ENCODE measurements at places on chromosomes 11 and 22.

- DNase-seq, result no peak
These were observed 161.1 kb downstream of the BBOX1 start for GRCh38 chr11:27201454-27202302.

DNA sequence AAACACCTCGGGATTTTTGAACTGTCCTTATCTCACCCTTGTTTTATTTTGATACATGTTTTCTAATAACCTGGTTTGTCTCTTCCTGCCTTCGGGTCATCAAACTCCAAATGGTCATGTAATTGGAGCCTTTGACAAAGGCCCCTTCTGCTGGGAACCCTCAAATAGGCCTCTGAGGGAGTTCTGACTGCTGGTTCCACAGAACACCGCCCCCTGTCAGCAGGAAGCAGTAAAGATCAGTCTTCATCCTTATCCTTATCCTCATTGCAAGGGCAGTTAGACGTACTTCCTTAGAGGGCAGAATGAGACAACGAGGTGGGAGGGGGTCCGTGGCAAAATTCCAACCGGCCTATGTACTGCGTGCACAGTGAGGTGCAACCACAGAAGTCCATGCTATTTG is 12.1 kb downstream of the TRIM51 start:
- DNase-seq, result no peak

DNA sequence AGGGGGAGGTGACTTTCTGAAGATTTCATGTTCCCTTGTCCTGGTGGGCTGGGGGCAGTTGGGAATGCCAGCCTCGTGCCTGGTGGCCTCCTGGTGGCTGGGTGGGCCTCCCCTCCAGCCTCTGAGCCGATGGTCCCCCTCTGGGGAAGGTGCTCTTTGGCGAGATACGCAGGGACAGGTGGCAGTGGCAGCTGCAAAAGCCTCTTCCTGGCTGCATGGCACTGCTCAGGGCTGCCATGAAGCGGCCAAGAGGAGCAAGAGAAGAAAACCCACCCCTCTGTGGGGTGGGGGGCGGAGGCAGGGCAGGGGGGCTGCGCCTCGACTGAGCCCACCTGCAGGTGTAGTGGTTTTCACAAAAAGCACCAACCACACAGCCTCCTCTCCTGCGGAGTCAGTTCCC is 61.8 kb upstream of the PHF21B start:
- DNase-seq, result no peak

- no peak for DNase-seq
These were observed 17.2 kb upstream of the OR5B21 start for GRCh38 chr11:58525037-58525614.

GRCh38 chr22:47695176-47695575 is 932.7 kb downstream of the TBC1D22A start:
- no peak for DNase-seq

DNA sequence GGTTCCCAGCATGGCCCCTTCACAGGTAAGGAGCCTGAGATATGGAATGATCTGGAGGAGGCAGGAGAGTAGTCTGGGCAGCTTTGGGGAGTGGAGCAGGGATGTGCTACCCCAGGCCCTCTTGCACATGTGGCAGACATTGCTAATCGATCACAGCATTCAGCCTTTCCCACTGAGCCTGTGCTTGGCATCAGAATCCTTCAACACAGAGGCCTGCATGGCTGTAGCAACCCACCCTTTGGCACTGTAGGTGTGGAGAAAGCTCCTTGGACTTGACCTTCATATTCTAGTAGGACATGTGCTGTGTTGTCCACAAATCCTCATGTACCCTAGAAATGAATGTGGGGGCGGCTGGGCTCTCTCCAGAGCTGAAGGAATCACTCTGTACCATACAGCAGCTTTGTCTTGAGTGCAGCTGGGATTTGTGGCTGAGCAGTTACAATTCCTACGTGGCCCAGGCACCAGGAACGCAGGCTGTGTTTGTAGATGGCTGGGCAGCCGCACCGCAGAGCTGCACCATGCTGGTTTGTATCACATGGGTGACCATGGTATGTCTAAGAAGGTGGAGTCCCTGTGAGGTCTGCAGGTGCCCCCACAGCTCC is 21.8 kb upstream of the PPP6R3 start:
- DNase-seq, result no peak

DNA sequence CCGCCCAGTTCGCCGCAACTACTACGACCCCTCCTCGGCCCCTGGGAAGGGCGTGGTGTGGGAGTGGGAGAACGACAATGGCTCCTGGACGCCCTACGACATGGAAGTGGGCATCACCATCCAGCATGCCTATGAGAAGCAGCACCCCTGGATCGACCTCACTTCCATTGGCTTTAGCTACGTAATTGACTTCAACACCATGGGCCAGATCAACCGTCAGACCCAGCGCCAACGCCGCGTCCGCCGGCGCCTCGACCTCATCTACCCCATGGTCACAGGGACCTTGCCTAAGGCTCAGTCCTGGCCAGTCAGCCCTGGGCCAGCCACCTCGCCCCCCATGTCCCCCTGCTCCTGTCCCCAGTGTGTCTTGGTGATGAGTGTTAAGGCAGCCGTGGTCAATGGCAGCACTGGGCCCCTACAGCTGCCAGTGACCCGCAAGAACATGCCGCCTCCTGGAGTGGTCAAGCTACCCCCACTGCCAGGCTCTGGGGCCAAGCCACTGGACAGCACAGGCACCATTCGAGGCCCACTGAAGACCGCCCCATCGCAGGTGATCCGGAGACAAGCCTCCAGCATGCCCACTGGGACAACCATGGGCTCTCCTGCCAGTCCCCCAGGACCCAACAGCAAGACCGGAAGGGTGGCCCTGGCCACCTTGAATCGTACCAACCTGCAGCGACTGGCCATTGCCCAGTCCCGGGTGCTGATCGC is 10.0 kb downstream of the DTX4 start:
- no peak for DNase-seq

Measured in activated T-cell treated with anti-CD3 and anti-CD28 coated beads for 4 hours (primary cell).